Kidney epithelial cell (primary cell): ENCODE measurements at places on chromosomes 16 and 17. TPM values are rescaled to one million over a fixed set of nuclear protein-coding genes. Genes with fewer than 3 reads are reported as not detected.

TNFRSF17 gene
- total RNA-seq, result not detected in 2 replicates

HLF gene
- 0.25 and 0.34 TPM in 2 replicates for total RNA-seq

KRT40 gene
- not detected in 2 replicates for total RNA-seq

TRPV3 gene
- total RNA-seq, result 2.1 and 2.9 TPM in 2 replicates

SPECC1 gene
- 62.3 and 64.6 TPM in 2 replicates for total RNA-seq

EPX gene
- total RNA-seq, result not detected in 2 replicates

ITGAD gene
- not detected in 2 replicates for total RNA-seq
